Stimulated activated CD4-positive, alpha-beta T cell treated with anti-CD3 and anti-CD28 coated beads, TNF-alpha, amount 100 ng/mL, for 1 hour (primary cell): ENCODE measurements at places on chromosomes 2 and 18.

GRCh38 chr2:1659951-1660565, 84.3 kb downstream of the PXDN start:
- DNase-seq: no peak

DNA sequence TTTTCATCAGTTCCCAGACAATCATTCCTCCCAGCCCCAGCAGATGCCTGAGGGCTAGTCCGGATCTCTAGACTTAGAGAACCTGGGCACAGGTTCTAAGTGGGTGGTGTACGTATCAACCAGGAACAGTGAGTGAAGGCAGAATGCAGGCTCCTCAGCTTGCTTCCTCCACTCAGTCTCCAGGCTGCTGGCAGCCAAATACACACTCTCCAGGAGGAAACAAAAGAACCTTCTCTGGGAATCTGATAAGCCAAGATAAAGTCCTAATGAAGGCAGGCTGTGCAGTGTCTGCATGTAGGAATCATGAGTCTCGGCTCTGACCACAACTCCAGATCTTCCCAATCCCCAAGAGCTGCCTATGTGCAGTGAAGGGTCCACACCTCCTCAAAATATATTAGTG, 245.7 kb downstream of the SP3 start:
- no peak for DNase-seq

DNA sequence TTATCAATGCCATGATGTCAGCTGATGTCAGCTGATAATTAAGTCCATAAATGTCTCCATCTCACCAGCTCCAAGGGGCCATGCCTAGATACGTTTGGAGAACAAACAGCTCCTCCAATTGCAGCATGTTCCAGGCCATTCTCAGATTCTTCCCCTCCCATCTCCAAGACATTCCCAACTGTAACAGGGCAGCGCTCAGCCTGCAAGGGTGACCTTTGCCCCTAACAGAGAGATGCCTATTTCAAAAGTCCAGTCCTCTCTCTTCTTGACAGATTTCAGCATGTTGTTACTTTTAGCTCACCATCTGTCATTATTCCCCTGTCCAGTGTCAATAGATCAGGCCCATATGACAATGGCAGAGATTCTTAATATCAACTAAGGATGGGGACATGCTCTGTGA, 9.9 kb downstream of the PSD4 start:
- DNase-seq: no peak

DNA sequence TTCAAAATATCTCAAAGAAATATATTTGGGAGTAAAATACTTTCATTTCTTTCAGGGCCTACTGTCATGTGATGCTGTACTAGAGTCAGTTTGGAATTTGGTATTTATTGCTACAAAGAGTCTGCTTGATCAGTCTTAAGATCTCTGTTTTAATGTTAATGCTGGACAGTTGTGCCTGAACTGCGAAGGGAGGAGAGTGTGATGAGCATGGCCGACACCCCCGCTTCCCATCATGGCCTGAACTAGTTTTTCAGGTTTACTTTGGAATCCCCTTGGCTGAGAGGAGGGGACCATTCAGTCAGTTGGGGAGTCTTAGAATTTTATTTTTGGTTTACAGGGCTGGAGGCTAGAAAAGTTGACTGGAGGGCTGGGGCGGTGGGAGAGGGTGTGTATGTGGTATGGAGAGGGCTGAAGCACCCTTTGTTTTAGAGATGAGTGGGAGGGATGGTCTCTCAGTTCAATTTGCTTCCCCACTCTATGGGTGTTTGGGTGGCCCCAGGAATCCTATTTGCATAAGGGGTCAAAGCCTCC, 20.9 kb upstream of the TEX44 start:
- DNase-seq: no peak

GRCh38 chr2:127179766-127180165, 40.3 kb downstream of the CYP27C1 start:
- DNase-seq: no peak
